ENCODE measurements at places on chromosomes 11 and 22.

- peak; percentile 75 for DNase-seq
Measured at GRCh38 chr22:46737105-46737975, 712 bp downstream of the CERK start.

- no peak for DNase-seq
Measured at GRCh38 chr22:26849575-26849974, 192.2 kb downstream of the MIAT start.

DNA sequence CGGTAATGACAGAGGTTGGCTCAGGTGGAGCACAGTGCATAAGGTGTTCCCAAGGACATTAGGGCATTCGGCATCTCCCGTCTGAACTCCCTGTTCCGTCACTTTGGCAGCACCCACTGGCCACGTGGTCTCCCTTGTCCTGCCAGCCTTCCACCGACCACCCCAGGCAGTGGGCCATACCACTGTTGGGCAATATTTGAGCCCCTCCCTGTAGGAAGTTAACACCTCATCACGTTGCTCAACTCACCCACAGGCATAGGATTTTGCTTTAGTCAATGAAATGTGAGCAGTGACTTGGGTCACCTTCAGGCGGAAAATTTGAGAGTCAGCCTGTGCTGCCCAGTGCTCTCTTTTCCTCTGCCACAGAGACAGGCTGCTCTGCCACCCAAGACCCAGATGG, 44.0 kb downstream of the SERPINH1 start:
- DNase-seq = no peak

GRCh38 chr11:12640355-12640754, 33.9 kb upstream of the TEAD1 start:
- no peak for DNase-seq

DNA sequence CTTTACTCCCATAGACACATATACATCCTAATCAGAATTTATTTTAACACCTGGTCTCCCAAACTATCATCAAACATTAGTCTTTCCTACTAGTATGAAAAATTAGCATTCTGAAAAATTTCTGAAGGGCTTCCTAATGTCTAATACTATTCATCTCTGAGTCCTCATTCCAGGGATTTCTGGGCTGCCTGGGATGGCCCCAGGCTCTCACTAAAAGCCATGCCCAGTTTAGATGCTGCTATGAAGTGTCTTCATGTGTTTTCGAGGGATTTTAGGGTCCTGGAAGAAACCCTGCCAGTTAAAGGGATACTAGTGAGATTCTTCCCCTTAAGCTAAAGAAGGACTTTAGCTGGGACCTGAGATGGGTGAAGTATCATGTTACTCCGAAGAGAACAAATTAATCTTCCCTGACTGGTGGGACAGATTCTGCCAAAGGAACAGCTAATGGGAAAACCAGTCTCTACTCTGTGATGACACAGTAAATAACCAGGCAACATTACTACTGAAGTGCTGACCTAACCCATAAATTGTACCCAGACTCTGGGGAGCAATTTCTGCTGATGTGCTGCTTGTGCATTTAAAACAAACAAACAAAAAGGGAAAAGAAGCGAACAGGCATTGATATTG, 342.6 kb downstream of the SOX6 start:
- DNase-seq = no peak

DNA sequence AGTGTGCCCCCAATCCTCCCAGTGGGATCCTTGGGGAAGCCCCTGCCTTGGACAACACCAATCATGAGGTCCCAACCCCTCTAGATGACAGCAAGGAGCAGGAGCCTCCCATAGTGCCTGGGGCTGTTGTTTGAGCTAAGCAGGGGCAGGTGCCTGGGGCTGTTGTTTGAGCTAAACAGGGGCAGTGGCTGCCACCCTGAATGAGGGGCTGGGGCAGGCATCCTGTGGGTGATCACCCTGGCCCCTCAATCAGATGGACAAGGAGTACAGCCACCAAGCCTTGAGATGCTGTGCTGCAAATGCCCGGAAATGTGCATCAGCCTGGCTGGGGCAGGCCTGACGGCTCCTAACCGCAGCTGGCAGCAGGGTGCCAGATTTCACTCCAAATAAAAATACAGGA, 66.7 kb downstream of the MYEOV start:
- DNase-seq = no peak

DNA sequence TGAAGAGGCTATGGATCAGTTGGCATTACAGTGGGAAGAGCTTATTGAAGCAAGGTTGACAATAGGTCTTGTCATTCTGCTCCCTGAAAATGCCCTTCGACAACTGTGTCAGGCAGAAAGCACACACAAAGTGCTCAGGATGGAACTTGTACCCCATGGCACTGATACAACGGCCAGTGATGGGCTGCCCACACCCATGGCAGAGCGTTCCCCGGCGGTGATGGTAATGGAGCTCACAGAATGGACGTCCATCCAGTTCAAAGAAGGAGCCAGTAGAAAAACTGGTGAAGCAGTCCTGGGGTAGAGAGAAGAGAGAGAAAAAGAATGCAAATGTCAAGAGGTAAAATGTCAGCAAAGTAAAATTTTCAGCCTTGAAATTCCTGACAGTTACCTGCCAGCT, 19.5 kb upstream of the OR5B21 start:
- DNase-seq = no peak

DNA sequence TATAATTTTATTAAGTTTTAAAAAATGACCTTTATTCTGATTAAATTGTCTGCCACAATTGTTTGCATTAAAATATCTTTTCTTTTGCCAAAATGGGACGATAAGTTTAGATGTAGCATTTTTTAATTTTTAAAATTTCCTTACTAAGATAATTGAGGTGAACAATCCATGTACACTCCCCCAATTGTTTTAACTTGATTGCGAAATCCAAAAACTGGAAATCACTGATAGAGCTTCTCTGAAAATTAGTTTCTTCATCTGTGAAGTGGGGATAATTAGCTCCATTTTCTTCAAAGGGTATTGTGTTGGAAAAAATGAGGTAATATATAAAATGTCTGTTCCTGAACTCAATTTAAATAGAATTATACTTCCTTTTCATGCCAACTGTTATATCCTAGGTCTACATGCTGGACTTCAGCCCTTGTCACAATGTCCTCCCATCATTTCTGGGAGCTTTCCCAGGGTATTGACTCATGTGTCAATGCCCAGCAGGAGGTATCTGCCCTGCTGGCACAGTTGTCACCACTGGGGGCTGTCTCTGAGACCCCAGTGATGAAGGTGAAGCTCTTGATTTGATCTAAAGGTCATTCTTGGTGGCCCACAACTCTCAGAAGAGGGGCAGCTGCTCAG, 28.7 kb upstream of the NAV2 start:
- no peak for DNase-seq

GRCh38 chr11:72475381-72475780, 41.0 kb upstream of the CLPB start:
- no peak for DNase-seq

DNA sequence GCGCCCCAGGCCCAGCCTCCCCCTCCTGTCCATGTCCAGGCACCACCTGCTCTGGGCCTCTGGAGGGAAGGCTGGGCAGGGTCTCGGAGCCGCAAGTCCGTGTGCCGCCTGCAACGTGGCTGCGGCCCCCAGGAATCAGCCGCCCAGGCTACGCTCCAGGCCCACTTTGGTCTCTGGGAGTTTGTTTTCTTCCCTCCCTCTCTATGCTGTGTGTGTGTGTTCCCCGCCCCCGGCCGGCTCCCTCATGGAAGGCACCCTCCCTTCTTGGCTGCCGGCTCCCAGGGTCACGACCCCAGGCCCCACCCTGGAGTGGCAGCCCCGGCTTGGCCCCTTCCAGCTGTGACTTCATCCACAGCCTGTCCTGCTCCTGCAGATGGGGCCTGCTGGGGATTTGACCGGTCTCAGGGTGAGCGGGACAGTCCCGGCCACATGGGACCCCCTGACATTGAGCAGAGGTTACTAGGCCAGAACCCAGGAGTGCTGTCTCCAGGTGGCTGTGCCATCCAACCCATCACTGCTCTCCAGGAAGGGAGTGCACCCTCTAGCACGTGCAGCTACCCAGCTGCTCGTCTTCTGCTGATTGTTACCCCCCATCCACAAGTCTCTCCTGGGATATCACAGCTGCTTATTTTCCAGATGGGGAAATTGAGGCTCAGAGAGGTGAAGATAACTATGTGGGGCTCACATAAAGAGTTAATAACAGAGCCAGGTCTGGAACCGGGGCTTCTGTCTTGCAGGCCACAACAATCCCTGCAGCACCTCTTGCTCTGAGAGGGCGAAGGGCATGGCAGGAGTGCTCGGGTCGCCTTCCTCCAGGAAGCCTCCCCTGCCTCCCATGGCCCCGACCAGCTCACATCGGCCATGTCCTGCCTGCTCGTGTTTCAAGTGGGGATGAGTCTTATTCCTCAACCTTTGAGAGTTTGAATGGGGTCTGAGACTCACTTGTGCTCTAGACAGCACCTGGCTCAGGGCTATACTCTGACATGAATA, 2.8 kb upstream of the LIF start:
- no peak for DNase-seq

- no peak for DNase-seq
Measured at GRCh38 chr11:36187622-36188021, 101.6 kb downstream of the COMMD9 start.

- DNase-seq = no peak
Measured at GRCh38 chr11:126431401-126432064, 76.0 kb downstream of the ST3GAL4 start.

DNA sequence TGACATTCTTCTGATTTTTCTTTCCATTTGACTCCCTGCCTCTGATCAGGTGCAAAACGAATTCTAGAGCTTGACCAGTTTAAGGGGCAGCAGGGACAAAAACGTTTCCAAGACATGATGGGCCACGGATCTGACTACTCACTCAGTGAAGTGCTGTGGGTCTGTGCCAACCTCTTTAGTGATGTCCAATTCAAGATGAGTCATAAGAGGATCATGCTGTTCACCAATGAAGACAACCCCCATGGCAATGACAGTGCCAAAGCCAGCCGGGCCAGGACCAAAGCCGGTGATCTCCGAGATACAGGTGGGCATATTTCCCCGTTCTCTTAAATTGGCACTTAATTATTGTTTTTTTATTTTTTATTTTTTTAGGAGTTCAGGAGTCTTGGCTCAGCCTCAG, 15.4 kb downstream of the XRCC6 start:
- no peak for DNase-seq

DNA sequence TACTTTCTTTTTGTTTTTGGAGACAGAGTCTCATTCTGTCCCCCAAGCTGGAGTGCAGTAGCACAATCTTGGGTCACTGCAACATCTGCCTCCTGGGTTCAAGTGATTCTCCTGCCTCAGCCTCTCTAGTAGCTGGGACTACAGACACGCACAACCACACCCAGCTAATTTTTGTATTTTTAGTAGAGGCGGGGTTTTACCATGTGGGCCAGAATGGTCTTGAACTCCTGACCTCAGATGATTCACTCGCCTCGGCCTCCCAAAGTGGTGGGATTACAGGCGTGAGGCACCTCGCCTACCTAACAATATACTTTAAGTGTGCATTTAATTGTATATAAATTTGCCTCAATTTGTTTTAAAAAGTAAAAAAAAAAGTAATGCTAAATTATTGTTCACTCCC, 38.4 kb downstream of the GRK3 start:
- no peak for DNase-seq

GRCh38 chr11:101482556-101483124, 101.2 kb downstream of the TRPC6 start:
- no peak for DNase-seq

GRCh38 chr11:134466156-134466555, 54.1 kb upstream of the B3GAT1 start:
- no peak for DNase-seq

GRCh38 chr11:94830722-94831510, 62.8 kb downstream of the AMOTL1 start:
- DNase-seq = no peak

GRCh38 chr11:31995032-31995431, 95.8 kb upstream of the RCN1 start:
- no peak for DNase-seq

- no peak for DNase-seq
Measured at GRCh38 chr11:73116636-73117035, 25.5 kb downstream of the FCHSD2 start.

DNA sequence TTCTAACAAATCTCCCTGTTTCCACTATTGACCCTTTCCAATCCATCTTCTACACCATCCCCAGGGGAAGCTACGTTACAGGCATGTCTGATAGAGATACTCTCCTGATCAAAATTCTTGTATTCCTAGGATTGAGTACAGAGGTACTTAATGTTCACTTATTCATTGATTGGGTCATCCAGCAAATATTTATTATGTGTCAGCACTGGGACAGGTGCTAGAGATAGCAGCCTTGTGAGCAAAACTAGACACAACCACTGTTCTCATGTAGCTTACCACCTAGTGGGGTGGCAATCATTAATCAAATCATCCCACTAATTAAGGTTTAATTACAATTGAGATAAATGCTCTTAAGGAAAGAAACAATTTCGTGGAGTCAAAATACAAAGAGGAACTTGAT, 9.4 kb upstream of the RTCB start:
- DNase-seq = no peak

- no peak for DNase-seq
Measured at GRCh38 chr11:110524238-110524637, 94.5 kb downstream of the FDX1 start.

DNA sequence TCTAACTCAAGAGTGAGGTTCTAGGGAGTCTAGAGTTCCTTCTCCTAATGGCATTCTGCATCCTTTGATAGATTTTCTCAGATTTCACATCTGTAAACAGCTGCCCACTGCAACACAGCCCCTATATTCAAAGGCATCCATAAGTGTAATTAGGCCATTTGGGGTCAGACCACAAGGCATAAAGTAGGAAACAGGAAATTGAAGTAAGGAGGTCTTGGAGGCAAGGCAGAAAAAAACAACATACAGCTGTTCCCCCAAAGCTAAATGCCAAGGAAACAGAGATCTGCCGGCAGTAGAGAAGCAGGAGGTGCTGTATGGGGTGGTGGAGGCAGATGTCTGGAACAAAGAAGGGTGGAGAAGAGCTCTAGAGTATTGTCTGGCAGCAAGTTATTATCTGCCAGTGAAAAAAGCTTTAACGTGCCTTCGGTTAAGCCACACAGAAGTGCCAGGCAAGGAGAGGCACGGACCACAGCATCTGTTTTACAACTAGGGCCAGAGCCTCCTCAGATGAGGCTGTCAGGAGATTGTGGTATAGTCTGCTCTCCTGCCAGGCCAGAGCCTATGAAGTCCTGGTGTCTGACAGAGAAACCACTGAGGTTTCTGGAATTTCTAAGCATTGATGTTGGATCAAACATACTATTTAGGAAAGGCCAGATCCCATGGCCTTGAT, 100.2 kb upstream of the CHRM4 start:
- DNase-seq = no peak

GRCh38 chr11:35725885-35726284, 63.3 kb downstream of the TRIM44 start:
- no peak for DNase-seq

- DNase-seq = peak; percentile 29
Measured at GRCh38 chr22:47091246-47091651, 328.8 kb downstream of the TBC1D22A start.

GRCh38 chr11:10565493-10565892, 3.0 kb downstream of the LYVE1 start:
- no peak for DNase-seq

- DNase-seq = no peak
Measured at GRCh38 chr11:62958547-62959421, 26.0 kb downstream of the SLC22A6 start.

GRCh38 chr22:29820961-29821290, 17.1 kb downstream of the ASCC2 start:
- DNase-seq = no peak

- no peak for DNase-seq
Measured at GRCh38 chr22:35140879-35141745, 75.2 kb downstream of the ISX start.
